ENCODE measurements at places on chromosomes 4 and X.

- no peak for DNase-seq
These were observed 432.8 kb downstream of the ANKRD50 start for GRCh38 chr4:124279741-124280140.

- no peak for DNase-seq
These were observed 63.0 kb downstream of the MAPK10 start for GRCh38 chr4:86296865-86297264.

DNA sequence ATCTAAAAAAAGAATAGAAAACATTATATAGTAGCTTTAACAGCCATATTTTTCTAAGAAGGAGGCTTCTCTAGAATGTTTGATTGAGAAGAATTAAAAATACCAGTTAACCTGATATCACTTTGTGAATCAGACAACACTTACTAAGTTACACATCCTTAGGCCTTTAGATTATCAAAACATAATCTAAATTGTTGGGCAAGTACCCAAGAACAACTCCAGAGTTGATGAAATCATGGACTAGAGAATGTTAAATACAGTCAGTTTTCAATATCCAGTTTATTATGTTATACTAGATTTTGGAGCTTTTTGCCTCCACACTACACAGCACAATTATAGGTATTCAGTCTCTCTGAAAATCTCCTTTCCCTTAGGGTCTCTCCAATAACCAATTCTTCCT is 39.6 kb downstream of the ARL13A start:
- DNase-seq, result peak; percentile 2

GRCh38 chr4:186204103-186204559 is 12.8 kb downstream of the CYP4V2 start:
- DNase-seq, result no peak

- no peak for DNase-seq
These were observed 281.5 kb downstream of the USP46 start for GRCh38 chr4:52377563-52377962.

Measured in smooth muscle cell of the brain vasculature (primary cell).